ENCODE measurements at places on chromosomes 12 and 14.

DNA sequence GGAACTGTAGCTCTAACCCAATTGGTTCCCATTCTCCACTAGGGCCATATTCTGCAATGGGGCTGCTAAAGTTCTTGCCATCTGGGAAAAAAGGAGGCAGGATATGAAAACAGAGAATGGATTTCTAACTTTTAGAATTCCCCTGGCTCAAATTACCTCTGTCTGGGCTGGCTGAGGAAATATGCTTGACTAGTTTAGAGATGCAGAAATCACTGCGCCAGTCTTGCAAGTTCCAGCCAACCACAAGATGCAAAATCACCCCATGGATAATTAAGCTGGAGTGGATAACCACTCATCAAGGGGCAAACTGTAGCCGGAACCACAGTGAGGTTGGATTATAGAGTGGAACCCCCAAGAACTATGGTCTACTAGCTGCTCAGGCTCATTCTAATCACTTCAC is 126.3 kb downstream of the RALGAPA1 start:
- DNase-seq, result no peak

DNA sequence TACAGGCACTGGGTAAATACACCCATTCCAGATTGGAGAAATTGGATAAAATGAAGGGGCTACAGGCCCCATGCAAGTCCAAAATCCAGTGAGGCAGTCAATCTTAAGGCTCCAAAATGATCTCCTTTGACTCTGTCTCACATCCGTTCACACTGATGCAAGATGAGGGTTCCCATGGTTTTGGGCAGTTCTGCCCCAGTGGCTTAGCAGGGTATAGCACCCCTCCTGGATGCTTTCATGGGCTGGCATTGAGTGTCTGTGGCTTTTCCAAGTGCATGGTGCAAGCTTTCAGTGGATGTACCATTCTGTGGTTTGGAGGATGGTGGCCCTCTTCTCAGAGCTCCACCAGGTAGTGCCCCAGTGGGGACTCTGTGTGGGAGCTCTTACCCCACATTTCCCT is 427.2 kb downstream of the TRHDE start:
- DNase-seq, result no peak

DNA sequence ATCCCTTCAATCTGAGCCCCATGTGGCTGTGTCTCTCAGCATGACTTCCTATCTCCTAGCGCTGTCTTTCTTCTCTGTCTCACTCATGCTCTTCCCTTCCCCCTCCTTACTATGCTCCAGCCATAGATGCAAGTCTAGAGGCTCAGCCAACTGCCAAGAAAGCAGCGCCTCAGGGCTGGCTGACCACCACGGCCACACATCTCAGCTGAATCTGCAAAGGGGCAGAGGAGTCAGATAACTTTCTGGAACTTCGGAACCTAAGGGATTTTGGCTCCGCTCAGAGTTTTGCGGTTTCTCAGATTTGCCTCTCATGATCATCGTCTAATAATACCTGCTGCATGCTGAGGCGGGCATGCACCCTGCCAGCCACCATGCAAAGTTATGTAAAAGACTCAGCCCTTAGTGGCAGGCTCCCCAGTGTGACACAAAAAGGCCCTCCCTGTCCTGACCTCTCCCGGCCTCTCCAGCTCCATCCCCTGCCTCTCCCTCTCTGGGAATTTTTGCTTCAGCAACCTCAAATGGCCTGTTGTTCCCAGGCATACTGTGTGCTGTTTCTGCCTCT is 5.0 kb upstream of the FGF6 start:
- DNase-seq, result no peak

GRCh38 chr14:103514596-103515421 is 7.8 kb downstream of the CKB start:
- DNase-seq, result no peak

DNA sequence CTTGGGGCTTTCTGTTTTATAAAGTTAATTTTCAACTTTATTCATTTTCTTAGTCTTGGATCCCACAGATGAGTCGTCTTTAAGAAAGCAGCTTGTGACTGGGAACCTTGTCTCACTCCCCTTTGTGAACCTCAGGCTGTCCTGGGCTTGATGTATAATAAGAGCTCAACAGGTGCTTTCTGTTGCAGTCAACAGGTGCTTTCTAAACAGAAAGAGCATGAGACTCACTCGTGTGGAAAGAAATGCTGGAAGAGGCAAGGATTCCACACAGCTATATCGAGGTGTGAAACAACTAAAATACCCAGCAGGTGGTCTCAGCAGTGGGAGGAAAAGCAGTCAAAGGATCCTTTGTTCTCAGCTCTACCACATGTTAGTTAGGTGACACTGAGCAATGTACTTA is 398.9 kb downstream of the EGLN3 start:
- DNase-seq, result no peak

- DNase-seq, result no peak
These were observed 14.6 kb downstream of the ACTR6 start for GRCh38 chr12:100215209-100215608.

Measured in HuH-7.5 (cell line).